ENCODE measurements at places on chromosomes 7 and 10.

DNA sequence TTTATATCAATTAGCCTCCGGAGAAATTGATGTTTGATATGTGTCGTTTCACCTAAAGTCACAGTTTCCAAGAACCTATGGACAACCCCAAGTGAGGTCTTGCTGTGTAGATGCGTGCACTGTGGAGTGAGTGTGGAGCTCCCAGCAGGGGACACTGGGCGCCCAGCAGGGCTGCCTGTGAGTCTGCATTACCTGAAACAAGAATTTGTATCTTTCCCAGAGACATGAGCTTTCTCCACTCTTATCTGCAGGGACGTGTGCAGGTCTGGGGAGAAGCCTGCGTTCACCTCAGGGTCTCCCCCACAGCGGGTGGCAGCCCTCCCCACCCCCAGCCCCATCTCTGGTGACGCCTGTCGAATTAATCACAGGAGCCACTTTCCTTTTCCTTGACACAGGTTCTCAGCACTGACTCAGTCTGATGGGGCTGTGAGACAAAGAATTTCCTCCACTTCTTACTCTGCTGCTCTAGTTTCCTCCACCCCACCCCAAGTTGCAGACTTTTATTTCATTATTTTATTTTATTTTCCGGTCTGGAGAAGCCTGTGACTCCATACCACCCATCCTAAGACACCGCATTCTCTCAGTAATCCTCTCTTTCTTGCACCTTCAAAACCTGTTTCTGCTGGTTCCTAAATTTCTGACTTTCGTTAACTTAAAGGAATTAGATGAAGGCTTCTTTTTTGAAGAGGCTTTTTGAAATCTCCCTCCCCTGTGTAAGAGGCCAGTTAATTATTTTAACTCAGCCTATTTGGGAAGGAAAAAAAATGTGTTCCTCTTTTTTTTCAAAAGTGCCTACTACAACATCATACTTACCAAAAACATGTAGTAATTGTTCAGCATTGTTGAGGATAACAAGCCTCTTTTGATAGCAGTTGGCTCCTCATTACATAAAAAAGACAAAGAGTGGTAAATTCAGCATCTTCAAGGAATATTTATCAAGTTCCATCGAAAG is 17.0 kb upstream of the INSIG1 start:
- DNase-seq = no peak

DNA sequence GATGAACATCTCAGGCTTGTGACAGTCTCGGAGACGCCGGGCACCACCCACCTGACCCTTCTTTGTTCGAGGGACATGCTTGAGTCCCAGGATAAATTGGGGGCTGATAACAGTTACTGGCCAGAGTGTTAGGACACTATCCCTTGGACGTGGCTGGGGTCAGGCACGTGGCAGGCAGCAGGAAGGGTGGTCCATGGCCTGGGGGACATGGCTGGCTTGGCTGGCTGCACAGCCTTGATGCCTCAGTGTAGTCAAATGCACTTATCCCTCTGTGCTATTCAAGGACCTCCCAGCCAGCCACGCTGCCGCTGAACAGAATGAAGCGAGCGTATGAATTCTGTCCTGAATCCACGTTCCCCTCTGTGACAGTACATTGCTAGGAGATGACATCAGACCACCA is 662.0 kb upstream of the FOXK1 start:
- no peak for DNase-seq

DNA sequence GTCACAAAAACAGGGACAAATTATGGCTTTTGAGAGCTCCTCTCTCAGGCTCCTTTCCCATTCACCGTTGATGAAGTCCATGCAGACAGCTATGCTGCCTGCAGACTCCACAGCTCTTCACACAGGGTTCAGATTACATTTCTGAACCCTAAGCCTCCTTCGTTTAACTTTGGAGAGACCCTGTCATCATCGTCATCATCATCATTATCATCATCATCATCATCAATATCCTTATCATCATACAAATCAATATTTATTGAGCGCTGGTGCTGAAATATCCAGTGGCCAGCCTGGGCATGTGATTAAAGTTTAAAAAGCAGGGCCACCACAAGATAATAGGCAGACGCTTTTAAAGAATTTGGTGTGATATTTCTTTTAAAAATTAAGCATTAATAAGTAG is 66.6 kb downstream of the FRMPD2 start:
- DNase-seq = no peak

DNA sequence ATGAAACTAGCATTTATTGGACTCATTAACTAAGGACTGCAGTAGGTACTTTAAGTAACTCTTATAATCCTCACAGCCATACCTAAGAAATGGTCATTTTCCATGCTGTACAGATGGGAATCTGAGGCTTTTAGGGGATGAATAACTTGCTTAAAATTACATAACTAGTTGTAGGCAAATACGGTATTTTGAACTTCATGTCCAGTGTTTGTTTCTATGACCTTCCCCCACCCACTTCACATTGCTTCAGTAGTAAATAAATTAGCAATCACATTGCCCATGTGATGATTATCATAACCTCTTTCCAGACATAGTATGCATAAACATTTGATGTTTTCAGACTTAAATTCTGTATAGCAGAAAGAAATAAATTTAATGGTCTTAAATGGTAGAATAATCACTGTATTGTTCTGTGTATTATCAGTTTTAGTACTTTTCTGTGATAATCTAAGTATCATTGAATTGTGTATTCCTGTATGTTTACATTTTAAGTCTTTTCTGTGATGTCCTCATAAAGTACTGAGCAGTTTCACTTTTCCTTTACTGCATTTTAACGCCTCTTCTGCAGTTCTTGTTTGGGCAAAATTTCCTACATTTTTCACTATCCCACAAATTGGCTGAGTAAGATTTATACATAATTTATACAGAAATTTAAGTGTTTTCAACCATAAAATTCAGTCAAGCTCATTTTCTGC is 48.3 kb downstream of the ANKIB1 start:
- no peak for DNase-seq

- no peak for DNase-seq
Measured at GRCh38 chr7:80934321-80934720, 15.5 kb upstream of the SEMA3C start.

DNA sequence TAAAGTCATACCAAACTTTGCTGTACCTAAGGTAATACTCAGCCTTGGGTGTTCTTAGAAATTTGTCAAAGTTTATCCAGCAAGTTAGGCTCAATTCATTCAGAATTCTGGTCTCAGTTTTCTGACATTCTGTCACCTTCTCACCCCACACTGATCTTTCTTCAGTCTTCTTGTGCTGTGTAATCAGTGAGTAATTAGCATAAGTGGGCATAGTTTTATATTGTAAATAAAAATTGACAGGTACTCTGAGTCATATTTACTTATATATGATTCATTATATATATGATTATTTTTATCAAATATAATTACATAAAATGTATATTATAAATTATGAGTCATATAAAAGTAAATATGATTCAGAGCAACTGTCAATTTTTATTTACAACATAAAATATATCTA is 170.9 kb upstream of the MAGI2 start:
- no peak for DNase-seq

DNA sequence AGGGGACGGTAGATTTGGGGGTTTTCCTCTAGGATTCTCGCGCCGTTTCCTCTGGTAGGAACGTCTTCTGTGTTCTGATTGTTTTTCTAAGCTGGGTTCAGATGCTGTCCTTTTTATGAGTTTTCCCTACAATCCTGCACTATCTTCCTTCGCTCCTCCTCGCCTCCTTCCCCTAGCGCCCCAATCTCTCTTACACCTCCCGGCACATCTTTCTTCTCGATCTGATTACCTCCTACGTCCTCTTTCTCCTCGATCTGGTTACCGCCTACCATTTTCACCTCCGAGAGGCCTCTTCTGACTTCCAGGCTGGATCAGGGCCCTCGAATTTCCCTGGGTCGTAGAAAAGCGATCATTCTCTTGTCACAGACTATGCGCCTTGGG is 413 bp downstream of the BUD31 start:
- no peak for DNase-seq

GRCh38 chr10:133131053-133131452 is 29.0 kb upstream of the KNDC1 start:
- no peak for DNase-seq

- DNase-seq = no peak
Measured at GRCh38 chr10:132861116-132861691, 75.3 kb upstream of the NKX6-2 start.

DNA sequence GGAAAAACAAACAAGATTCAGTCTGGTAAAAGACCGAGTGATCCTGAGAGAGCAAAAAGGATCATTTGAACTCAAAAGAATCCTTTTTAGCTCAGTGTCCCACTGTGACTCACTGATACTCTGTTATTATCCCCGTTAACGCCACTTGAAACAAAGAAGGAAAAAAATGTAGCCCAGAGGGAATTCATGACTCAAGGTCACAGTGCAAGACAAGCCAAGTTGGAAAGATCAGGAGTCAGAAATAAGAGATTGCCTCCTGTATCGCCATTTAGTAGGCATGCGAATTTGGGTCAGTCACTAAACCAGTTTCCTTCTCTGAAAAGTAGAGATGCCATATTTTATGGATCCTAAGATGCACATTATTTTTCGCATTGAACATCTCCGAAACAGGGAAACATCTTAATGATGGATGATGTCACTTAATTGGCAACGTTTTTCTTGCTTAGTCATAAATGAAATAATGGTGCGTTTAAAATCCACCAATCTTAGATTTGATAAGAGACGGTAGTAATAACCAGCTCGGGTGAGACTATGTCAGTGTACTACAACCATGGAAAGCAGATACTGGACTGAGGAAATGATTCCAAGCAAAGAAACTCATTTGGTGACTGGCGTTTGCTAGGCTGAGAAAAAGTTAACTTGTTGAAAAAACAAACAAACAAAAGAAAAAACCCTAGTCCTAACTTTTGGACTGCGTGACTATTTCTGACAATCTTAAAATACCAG is 502.0 kb upstream of the CELF2 start:
- DNase-seq = no peak

- DNase-seq = no peak
Measured at GRCh38 chr7:110003827-110004226, 1087.1 kb upstream of the LRRN3 start.

DNA sequence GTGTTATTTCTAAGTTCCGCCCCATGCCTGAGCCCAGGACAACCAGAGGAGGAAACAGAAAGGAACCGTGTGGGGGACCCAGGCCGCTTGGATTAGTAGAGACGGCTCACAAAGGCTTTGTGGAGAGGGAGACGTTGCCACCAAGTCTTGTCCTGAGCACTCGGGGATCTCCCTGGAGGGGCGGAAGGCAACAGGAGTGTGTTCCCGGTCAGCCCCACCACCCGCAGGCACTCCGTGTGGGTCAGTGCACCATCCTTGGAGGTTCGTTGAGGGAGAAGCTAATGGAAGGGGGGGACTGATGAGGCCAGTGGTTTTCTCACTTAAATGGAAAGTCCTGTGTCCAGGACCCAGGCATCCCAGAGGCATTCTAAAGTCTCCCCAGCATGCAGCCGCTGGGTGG is 26.7 kb upstream of the EN2 start:
- no peak for DNase-seq

GRCh38 chr10:75081379-75081778 is 30.1 kb upstream of the SAMD8 start:
- DNase-seq = no peak

GRCh38 chr7:149780636-149781419 is 7.4 kb upstream of the ZNF467 start:
- no peak for DNase-seq

DNA sequence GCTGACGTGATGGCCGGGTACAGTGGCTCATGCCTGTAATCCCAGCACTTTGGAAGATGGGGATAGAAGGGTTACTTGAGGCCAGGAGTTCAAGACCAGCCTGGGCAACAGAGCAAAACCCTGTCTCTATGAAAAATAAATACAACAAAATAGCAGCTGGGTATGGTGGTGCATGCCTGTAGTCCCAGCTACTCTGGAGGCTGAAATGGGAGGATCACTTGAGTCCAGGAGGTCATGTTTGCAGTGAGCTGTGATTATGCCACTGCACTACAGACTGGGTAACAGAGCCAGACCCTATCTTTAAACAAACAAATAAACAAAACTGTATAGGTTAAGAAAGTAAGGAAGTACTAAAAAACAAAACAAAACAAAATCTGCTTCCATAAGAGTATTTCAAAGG is 6.2 kb upstream of the CUL2 start:
- no peak for DNase-seq

DNA sequence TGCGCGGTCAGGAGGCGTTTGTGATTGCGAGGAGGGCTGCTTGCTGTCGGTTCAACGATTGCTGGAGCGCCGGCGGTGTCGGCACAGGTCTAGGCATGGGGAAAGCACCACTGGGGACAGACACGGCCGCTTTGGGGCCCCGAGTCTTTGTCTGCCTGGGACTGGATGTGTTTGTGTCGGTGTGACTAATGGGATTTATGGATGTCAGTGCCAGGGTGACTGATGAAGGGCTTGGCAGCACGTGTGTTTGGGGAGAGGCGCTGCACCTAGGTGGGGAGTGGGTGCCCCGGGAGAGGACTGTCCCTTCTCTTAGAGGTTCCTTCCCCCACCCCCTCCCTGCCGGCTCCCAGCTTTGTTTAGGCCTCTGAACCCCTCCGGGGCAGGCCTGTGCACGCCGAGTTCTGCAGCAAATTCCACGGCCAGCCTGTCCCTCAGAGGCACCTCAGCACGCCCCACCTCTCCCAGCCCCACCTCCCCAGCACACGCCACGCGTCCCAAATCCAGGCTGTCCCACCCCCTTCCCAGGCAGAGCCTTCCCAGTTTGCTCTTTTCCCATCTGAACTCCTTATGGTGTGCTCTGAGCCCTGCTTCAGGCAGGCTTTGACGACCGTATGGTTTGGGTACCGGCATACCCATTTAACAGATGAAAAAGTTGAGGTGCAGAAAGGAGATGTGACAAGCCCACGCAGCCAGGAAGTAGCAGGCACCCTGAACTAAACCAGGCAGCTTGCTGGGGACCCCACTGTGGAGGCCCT is 6.4 kb upstream of the TNRC18 start:
- no peak for DNase-seq

DNA sequence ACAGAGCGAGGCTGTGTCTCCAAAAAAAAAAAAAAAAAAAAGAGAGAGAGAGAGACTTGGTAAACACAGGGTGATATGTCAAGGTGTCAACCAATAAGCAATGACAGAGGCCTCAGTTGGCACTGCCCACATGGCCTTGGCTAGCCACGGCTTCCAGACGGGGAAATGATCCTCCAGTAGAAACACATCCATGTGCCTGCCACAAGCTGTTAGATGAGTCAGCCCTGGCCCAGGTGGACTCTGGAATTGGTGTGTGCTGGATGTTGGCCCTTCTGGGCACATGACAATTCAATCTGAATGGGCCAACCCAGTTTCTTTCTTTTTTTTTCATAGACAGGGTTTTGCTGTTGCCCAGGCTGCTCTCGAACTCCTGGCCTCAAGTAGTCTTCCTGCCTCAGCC is 13.7 kb downstream of the RFC2 start:
- DNase-seq = no peak
